Kasumi-1 (cell line): ENCODE measurements at places on chromosomes 7 and 10.
A peak's percentile ranks its signal among the peaks of the same experiment; 100 is the strongest.

GRCh38 chr7:54813398-54813797 lies 54.4 kb upstream of the SEC61G start:
- peak; percentile 92 for DNase-seq

- no peak for DNase-seq
These were observed 29.1 kb downstream of the RHEB start for GRCh38 chr7:151490456-151491105.

GRCh38 chr7:151607464-151607867 lies 87.8 kb upstream of the RHEB start:
- no peak for DNase-seq

DNA sequence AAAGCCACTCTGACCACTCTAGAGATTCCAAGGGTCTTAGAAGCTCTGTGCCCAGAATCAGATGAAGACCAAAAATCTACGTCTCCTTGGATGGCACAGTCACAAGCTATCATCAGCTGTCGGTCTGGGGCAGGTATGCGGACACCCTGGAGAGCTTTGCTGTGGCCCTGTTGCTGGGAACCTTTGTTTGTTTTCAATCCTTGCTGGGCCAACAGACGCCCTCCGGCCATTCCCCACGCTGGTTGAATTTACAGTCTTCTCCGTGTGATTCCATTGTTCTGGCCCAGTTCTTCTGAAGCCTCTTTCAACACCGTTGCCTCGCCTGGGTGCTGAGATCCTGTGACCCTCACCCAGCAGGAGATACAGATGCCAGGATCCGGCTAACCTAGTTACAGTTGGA lies 149.4 kb upstream of the PFKP start:
- no peak for DNase-seq

DNA sequence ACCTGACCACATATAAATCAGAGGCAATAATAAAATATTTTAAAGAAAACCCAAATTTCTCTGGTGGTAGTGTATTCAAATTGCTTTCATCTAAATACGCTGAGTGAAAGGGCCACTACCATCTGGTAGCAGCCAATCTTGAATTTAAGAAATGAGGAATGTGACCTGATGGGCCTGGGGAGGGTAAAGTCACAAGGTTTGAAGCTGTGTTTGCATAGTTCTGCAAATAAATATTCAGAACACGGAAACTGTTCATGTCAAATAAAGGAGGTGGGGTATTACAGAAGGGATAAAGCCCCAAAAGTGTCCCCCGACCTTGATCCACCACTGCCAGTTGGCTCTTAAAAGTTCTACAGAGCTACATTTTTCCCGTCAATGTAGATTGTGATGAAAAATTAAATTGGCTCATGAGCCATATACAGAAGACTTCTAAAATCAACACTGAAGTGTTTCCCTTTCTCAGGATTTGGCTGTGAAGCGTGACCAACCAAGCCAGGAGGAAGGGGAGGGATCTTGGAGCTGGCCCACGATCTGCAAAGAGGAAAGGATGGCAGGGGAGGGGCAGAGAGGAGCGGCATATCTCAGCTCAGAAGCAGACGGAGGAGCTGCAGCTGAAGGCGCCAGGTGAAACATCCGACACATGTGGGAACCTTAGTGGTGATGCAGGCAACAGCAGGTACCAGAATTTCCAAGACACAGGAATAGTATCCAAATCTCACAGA lies 39.6 kb downstream of the MPP7 start:
- no peak for DNase-seq

- DNase-seq: peak; percentile 49
These were observed 42.9 kb downstream of the CD36 start for GRCh38 chr7:80681272-80681885.

GRCh38 chr10:8369666-8370065 lies 315.2 kb downstream of the GATA3 start:
- DNase-seq: no peak

DNA sequence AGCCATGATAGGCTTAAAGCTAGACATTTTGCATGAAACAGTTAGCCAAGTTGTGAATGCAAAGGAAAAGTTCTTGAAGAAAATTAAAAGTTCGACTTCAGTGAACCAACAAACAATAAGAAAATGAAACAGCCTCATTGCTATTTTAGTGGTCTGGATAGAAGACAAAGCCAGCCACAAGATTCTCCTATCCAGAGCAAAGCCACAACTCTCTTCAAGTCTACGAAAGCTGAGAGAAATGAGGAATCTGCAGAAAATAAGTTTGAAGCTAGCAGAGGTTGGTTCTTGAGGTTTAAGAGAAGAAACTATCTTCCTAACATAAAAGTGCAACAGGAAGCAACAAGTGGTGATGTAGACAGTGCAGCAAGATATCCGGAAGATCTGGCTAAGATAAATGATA lies 271.4 kb upstream of the GRM3 start:
- peak; percentile 55 for DNase-seq

GRCh38 chr7:153835712-153836265 lies 216.4 kb upstream of the DPP6 start:
- DNase-seq: no peak
